ENCODE measurements at places on chromosomes 5 and 9.
A peak's percentile ranks its signal among the peaks of the same experiment; 100 is the strongest.

DNA sequence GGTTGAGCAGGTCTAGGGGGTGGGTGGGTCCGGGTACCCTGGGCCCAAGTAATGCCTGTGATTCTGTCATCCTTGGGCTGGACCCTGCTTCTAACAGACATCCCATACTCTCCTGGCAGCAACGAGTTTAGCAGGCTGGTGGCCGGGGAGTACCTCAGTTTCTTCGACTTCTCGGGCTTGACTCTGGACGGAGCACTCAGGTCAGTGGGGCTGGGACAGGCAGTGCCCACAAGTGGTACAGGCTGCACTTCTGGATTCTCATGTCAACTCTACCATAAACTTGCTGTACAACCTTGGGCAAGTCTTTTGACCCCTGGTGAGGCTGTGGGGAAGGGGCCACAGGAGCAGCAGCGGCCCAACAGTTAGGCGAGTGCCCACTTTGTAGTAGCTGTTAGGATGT is 21.8 kb downstream of the PSD2 start:
- no peak for DNase-seq

DNA sequence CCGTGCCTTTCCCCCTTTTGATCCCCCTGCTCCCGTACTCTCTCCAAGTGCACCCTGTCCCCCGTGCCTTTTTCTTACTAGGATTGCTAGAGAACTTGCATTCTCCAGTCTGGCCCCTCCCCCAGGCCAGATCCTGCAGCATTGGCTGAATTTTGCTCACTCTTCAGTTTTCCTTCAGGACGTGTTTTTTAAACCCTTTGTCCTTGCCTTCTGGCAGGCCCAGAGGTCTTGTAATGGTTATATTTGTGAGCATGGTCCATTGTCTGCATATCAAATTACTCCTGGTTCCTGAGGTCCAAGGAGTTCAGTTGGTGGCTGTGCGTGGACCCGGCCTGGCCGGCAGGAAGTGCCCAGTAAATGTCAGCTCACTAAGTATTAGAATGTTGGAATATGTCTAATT is 606 bp downstream of the TBC1D13 start:
- no peak for DNase-seq

- DNase-seq, result no peak
Observed at GRCh38 chr5:150862070-150862469, 15.7 kb downstream of the IRGM start.

- DNase-seq, result no peak
Observed at GRCh38 chr9:72695365-72695764, 174.0 kb downstream of the TMC1 start.

GRCh38 chr9:79711874-79712273 is 140.1 kb downstream of the TLE4 start:
- DNase-seq, result no peak

- DNase-seq, result no peak
Observed at GRCh38 chr9:131728546-131728910, 11.3 kb downstream of the RAPGEF1 start.

DNA sequence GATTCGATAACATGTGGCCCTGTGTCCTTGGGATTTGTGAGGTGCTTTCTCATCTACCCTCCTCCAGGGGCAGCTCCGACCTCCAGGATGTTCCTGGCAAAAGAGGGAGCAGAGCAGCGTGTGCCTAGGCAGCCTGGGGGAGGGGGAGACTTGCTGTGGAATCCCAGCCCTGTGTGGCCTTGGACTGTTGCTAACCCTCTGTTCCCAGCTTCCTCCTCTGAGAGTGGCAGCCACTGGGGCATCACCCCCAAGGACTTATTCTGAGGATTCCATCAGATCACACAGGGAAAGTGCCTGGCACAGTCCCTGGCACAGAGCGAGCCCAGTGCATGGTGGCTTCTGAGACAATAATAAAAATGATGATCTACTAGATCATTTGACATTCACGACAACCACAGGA is 265.1 kb upstream of the MVB12B start:
- no peak for DNase-seq

- no peak for DNase-seq
Observed at GRCh38 chr9:137026828-137027227, 1.2 kb downstream of the ABCA2 start.

DNA sequence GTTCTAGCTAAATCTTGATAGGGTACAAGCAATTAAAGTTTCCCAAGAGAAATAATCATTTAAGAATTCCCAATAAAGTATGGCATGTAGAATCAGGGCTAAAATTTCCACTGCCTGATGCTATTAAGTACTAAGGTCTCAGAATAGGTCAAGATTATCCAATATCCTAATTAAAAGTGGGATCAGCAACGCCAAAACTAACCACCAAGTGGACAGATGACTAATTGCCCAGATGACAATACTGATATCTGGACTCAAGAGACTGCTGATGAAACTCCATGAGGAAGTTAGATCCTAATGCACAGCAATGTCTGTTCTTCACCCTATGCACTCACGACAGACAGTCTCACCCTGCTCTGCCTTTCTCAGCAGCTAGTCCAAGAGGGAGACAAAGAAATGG is 14.3 kb downstream of the DEPDC1B start:
- no peak for DNase-seq

DNA sequence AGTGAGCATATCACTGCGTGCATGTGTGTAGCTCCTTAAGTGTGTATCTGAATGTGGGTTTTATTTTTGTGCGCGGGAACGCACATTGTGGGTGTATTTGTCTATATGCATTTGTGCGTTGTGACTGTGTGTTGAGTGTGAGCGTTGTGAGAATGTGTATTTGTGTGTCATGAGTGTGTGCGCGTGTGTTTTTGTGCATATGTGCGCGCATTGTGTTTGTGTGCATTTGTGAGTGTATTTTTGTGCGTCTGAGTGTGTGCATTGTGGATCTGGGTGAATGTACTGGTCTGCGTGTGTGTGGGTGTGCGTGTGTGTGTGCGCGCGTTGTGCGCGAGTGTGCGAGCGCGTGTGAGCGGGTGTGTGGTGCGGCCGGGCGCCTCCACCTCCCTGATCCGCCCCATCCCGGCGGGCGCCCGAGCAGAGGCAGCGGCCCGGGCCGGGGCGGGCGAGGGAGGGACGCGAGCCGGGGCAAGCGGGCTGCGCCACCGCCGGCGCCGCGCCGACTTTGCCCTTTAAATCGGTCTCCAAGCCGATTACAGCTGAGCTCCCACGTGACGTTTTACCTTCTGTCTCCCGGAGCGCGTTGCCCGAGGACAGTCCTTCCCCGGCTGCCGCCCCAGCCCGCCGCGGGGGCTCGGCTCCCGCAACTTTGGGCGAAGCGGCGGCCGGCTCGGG is at the start of gene RASGRF2:
Gene RASGRF2, plus strand, starts transcription at position 596 of the 675 bp plus-strand sequence. CDS start 376 bp downstream, outside the sequence.
- DNase-seq, result peak; percentile 30

- DNase-seq, result no peak
Observed at GRCh38 chr9:97072285-97072776, 33.4 kb upstream of the CTSV start.
